ENCODE measurements at places on chromosomes 4 and X.

DNA sequence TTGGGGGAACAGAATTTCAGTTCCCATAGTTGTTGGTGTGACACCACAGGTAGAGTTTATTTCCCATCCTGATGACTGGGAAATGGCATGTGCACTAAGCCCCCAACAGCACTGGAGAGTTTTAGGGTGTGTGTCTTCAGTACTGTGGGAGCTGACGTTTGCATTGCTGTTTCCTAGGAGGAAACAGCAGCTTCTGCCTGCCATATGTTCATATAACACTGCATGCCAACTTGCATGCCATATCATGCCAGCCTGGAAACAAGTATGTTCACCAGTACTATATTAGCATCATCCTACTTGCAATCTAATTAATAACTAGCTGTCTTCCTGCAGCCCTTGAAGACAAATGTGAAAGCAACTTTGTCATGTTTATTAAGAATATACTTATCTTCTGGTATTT is 58.2 kb downstream of the NAA11 start:
- DNase-seq: no peak

DNA sequence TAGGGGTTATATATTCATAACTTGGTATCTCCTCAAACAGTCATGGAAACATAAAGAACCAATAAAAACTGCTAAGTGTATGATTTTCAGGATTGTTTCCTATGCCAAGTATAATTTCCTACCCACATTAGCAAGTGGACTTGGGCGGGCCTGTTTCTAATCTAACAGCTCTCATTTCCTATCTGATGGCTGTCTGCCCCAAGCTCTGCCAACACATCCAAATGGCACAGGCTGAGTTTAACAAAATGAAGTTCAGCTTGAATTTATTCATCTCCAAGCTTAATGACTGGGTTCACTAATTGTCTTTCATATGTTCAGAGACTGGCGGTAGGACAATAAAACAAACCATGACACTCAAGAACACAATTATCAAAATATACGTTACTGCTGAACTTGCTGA is 55.5 kb upstream of the S100G start:
- DNase-seq: no peak

DNA sequence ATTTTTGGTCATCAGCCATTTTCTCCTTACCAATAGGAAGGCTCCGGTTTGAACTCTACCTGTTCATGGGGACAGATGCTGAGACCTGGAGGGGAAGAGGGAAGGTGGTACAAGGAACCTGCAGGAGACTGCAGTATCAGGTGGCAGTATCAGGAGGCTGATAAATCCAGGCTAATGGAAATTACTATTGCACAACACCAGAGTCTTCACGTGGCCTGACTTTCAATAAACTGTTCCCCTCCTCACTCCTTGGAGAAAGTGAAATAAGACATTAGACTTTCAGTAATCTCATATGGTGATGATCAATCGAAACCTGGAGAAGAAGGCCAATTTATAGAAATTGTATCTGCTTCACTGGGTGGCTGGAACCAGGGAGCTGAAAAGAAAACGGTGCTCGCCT is 46.2 kb upstream of the BCOR start:
- DNase-seq: no peak

DNA sequence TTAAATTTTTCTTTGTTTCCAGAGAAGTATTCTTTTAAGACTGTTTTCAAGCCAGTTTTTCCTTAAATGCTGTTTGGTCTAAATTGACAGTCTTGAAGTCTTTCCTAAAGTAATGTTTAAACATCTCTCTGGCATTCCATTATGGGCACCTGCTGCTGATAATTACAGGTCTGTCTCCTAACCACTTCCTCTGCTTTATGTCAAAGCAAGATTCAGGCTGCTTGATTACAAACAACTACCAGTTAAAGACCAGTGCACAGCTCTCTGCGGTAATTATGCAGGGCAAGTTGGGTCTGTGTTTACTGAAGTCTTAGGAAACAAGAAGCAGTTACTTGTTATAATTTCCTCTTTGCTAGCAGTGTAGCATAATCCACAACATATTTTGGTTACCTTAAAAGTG is 17.6 kb downstream of the UNC5C start:
- DNase-seq: peak; percentile 72

DNA sequence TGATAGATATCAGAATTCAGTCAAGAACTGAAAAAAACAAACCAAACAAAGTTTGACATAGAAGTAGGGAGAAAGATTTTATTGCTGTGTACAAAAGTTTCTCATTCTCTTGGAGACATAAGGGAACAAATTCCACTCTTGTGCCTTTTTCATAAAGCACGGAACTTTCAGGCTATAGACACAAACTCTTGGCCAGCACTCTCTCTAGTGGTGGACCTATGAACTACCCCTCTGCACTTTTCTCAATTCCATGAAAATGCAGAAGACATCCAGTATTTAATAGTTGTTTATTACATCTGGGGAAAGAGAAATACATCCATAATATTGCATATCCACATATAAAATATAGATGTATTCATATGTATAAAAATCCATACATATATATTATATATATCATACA is 291.6 kb upstream of the HS3ST1 start:
- DNase-seq: peak; percentile 26

- DNase-seq: no peak
Observed at GRCh38 chr4:7325541-7325940, 109.2 kb downstream of the PSAPL1 start.

- no peak for DNase-seq
Observed at GRCh38 chr4:184215709-184216328, 1.9 kb downstream of the ENPP6 start.

DNA sequence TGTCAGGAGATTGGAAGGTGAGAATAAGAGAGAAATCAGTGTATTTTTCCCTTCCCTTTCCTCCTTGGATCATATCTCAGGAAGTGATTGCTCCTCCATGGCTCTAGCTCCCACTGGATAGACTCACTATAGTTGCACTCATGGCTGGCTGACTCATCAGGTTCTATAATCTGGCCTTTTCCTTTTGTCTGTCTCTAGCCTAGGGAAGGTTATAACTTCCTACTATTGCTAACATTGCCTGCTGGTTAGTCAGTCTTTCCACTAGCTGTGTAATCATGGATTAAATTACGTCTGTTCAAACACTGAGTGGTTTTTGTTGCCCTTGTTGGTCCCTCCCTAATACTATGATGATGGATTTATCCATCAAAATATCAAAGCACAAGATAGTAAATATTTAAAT is 195.5 kb upstream of the VEGFC start:
- DNase-seq: no peak

- DNase-seq: peak; percentile 22
Observed at GRCh38 chrX:151151665-151152267, 24.6 kb upstream of the GPR50 start.

DNA sequence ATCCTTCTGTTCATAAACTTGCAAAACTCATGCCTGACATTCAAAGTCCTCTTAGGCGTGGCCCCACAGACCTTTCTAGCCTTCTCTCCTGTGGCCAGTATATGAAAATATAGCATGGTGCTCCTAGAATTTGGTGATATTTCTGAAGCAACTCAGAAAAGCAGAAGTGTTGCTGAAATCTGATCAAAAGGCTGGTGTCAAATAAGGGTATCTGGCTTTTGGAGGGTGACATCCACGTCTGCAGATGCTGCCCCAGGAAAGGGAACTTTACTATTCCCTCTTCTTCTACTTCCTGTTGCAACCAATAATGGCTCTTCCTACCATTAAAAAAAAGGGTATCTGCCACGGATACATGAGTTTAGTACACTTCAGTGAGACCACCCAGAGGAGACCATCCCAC is 83.9 kb upstream of the RPS6KA3 start:
- DNase-seq: no peak

GRCh38 chr4:7390906-7391636 is 43.7 kb downstream of the PSAPL1 start:
- no peak for DNase-seq

- no peak for DNase-seq
Observed at GRCh38 chrX:10851809-10852208, 231.4 kb upstream of the MID1 start.

DNA sequence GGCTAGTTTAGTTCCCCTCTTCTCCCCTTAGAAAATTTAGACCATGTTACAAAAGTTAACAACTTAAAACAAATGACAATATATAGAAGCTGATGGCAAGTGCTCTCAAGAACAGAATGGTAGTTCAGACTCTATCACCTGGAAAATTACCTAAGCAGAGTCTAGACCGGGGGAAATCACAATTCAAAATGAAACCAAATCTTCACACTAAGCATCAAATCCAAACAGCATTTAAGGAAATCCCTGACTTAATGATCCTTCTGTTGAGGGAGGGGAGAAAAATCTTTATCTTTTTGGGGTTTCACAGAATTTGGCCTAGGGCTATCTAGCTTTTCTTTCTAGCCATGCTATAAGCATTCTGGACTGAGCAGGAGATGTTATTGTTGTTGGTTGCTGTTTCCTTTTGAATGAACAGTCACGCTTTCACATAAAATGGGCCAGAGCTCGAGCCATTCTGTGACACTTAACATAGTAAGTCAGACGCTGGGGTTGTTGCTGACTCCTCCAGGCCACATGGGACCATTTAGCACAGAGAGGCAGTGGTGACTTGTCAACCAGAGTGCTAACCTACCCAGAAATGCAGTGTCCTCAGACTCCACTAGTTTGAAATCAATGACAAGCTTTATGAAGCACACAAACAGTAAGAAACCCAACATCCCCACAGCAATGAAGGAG is 16.0 kb upstream of the LSM6 start:
- DNase-seq: no peak

DNA sequence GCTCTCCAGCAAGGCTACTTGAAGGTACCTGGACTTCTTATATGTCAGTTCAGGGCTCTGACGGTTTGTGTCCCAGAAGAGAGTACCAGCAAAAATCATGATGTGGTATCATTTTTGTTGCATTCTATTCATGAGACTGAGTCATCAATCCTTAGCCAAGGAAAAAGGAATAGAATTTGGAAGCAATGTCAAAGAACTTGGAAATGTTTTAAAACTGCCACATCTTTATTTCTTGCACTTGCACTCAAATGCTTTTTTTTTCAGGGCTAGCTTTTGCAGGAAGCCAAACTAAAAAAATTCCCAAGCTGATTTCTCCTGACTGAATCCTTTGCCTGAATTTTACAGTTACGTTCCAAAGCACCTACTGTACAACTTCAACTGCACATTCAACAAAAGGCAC is 112.4 kb downstream of the NPFFR2 start:
- no peak for DNase-seq

DNA sequence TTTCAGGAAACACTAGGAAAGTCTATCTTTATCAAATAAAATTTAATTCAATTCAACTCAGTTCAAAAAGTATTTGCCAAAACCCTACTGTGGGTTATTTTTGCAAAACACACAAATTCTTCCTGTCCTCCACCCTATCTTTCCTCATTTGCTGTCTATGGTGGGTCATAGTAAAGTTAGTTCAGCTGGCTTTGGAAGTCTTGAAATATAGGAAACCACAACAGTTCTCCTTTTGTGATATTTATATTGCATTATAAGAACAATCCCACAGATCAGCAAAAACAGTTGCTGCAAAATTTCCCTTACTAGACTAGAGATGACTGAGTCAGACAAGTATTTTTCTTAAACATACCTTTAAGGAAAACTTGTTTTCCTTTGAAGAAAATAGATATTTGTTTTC is 22.2 kb downstream of the CYBB start:
- no peak for DNase-seq

- no peak for DNase-seq
Observed at GRCh38 chrX:11577603-11578002, 88.1 kb downstream of the ARHGAP6 start.

DNA sequence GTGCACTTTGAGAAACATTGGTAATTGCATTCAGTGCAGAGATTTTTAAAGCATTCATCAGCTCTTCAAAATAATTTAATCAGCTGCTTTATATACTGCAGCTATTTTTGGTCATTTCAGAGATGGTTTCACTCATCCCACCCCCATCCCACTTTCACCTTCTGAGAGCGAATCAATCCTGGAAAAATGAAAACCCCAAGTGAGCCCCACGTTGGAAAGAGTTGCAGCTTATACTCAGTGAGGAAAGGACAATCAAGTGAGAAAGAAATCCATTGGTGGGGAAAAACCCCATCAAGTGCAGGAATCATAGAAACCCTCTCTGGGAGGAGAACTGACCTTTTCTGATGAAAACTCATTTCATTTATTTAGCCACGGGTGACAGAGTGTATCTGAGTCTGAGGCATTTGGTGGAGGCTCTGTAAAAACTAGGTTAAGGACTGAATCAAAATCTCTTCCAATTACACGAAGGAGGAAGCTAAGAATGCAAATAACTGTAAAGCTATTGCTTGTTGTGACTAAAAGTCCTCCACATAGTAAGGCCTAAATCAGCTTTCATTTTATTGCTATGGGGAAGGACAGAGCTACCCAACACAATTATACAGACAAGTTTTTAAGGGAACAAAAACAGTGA is 240.4 kb upstream of the PGRMC2 start:
- DNase-seq: no peak

DNA sequence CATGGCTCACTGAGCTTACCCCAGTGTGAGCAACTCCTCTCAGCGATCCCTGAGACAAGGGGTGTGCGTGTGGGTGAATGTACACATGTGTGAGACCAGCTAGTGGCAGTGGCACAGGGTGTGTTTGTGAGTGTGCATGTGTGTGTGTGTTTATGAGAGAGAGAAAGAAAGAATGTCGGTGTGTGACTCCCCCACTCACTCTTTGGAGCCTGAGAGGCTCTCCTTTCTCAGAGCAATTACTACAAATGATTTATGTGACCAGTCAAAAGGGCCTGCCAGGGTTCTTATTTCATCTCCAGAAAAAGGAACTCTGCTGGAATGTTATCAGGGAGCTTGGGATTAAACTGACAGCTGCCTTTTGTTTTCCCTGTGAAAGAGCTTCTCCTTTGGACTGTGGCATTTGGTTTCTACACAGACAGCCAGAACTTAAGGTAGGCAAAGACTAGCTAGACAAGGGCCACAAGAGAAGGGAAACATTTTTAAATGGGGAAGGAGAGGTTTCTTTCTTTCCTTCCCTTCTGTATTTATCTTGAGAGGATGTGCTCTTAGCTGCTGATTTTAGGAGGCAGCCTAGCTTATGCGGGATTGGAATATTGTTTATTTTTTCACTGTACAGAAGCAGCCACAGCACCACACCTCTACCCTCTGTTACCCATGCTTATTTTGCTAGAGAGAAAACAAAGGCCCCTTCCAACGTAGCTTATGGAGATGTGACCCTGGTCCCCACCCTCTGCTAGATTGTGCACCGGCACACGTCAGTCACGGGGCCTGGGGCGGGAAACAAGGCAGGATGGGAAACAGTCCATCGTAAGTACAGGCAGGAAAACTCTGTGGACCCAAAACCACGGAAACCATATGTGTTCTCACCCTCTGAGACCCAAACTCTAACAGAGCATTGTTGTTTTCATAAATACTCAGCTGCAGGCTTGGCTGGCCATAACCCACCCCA is 143.5 kb downstream of the MGST2 start:
- peak; percentile 6 for DNase-seq

- DNase-seq: peak; percentile 27
Observed at GRCh38 chrX:68822641-68823410, 6.0 kb upstream of the EFNB1 start.

DNA sequence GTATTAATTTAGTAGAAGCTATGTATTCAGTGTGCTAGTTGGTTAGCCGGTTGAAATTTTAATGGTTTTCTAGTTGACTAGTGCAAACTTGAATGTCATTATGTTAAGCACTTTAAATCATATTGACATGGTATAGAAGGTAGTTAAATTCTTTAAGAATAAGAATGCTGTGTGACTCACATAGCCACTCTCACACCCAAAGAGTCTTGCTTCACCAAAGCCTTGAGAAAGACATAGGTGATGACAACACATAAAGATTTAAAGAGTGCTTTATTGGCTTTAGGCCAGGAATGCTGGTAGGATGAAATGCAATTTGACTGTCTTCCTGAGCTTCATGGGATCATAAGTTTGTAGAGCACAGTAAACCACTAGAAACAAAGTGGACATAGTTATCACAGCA is 85.3 kb downstream of the DCAF8L2 start:
- no peak for DNase-seq
